ENCODE measurements at places on chromosomes 12 and 14.

DNA sequence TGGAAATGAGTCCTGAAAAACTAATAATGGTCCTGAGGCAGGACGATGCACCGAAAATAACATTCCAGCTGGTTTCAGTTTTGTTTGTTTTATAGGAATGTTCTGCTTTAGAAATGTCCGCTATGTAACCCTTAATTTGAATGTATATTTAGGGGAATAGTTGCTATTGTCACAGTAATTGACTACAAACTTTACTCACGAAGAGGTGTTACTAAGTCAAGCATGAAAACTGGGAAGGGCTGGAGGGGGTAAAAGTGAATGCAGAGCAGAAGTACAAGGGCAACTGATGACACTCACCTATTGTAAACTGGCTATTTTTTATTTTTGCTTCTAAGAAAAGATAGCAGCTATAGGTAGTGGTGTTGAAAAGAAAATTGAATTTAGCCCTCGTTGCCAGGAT lies 230.7 kb upstream of the SYT10 start:
- no peak for DNase-seq

DNA sequence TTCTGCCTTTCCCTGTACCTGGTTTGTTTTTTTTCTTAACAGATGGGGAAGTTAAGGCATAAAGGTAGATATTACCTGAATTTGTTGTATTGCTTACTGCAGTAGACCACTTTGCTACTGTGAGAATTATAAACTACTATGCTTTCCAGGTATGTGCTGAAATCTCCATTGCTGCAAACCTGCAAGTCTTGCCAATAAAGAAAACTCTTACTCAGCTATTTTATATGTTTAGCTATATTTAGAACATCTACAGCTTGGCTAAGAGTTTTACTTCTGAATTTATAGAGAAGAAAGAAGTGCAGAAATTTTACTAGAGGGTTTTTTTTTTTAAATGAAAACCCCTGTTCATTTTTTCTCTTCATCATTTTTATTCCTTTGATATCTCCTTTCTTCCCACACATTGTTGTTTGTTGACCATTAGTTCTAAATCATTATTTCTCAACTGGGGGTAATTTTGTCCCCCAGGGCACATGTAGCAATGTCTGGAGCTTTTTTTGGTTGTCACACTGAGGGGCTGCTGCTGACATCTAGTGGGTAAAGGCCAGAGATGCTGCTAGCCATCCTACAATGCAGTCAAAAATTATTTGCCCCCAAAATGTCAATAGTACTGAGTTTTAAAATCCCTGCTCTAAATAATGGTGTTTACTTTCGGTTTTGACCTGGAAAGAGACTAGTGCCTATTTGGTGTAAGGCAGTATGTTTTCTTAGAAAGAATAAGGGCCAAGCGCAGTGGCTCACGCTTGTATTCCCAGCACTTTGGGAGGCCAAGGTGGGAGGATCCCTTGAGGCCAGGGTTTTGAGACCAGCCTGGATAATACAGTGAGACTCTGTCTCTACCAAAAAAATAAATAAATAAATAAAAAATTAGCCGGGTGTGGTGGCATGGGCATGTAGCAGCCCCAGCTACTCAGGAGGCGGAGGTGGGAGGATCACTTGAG lies 48.6 kb downstream of the PCNX1 start:
- no peak for DNase-seq

- no peak for DNase-seq
These were observed 98.9 kb downstream of the RIMBP2 start for GRCh38 chr12:130617219-130617618.

DNA sequence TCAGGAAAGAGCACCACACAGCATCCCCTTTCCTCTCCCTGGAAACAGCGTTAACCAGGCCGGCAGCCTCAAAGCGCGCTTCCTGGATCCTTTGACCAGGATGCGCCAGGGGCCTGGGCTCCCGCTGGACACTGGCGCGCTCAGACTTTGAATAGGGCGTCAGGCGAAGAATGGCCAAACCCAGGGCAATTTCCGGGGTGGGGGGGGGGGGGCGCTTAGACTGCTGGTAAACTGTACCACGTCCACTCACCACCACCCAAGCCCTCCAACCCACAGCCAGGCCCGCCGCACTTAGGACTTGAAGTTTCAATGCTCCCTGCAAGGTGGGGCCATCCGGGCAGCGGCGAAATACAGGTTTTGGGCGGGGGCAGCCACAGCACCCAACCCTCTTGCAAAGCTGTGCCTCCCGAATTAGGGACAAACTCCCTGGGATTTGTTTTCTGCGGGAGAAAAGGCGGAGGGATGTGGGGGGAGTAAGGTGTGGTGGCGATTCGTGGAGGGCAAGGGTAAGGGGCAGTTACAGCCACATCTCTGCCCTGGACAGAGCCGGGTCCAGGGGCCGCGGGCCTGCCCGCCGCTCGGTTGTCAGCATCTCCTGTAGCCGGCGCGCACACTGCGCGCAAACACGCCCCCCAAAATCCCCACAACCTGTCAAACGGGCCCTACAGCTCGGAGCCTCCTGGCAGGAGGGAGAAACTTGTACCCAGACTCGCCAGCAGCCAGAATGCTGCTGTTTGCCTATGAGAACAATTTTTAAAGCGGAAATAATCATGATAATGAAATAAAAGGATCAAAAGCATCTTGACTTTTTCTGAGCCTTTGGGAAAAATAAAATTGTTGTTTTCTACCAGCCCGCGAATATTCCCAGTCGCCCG lies 958 bp downstream of the RTN1 start:
- no peak for DNase-seq

GRCh38 chr12:4068981-4069669 lies 195.9 kb upstream of the PARP11 start:
- DNase-seq: no peak

DNA sequence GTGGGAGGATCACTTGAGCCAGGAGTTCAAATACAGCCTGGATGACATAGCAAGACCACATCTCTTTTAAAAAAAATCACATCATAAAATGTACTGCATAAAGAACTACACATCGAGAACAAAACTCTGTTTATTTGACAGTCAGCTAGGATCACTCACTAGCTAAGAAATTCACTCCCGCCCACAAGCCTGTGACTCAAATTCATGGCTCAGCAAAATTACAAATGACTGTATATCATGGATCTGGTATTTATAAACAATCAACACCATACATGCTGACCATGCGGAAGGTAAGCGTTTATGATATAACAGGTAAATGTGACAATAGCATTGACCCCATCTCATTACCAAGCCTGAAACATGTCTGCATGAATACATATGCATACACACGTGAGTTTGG lies 206.5 kb downstream of the EFCAB11 start:
- no peak for DNase-seq

GRCh38 chr12:68102163-68102562 lies 57.4 kb downstream of the IFNG start:
- no peak for DNase-seq
